NCI-H1417 (cell line): ENCODE measurements at places on chromosomes 13 and 19.

GRCh38 chr19:22623841-22624221 lies 10.3 kb upstream of the ZNF492 start:
- no peak for DNase-seq

- DNase-seq = no peak
Observed at GRCh38 chr19:3387645-3388589, 21.5 kb downstream of the NFIC start.

- no peak for DNase-seq
Observed at GRCh38 chr19:23406721-23407120, 11.4 kb upstream of the ZNF91 start.

GRCh38 chr13:100394005-100394695 lies 194.4 kb downstream of the GGACT start:
- DNase-seq = no peak

GRCh38 chr19:23437901-23438300 lies 42.6 kb upstream of the ZNF91 start:
- no peak for DNase-seq

DNA sequence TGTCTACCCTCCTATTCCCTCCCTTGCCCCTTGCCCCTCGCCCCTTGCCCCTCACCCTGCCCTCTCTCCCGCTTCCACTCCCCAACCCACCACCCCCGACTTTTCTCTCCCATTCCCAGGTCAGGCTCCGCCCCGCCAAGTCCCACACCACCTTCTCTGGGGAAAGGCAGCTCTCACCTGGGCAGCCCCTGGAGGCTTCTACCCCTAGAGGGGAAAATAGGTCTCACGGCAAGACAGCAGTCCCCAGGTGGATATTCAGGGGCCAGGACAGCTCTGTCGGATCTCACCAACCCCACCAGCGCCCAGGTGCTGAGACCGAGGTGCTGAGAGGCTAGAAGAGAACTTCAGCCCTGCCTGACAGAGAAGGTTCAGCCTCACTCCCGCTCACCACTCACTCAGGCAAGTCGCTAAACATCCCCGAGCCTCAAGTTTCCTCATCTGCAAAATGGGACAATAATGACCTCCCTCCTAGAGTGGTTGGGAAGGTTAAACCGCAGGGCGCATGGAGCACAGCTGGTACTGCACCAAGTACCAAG lies 1.4 kb upstream of the ERFL start:
- no peak for DNase-seq

GRCh38 chr13:20049558-20050473 lies 91.3 kb downstream of the ZMYM2 start:
- DNase-seq = no peak

DNA sequence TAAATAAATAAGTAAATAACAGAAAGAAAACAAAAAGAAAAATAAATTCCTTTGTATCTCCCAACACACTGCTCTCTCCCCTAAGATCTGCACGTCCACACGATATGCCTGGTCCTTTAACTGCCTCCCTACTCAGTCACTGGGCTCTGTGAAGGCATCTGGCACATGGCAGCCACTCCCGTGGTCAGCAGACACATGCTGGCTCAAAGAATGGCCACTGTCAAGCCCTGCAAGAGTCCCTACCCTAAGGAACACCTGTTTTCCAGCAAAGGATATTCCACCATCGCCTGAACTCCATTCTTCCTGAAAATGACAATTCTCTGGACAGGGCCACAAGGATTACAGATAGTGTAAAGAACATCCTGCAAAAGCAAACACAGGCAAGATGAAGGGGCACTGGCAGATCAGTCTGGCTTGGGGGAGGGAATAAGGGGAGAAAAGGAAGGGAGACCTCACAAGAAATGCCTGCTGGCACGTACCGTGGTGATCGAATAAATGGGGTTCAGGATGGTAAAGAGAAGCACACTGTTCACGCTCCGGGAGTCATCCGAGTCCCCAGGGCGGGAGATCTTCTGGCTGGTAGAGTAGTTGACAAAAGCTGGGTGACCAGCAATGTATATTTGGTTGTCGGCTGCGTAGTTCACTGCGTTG lies 4.3 kb downstream of the HNRNPL start:
- DNase-seq = no peak

GRCh38 chr13:87893186-87893585 lies 222.0 kb downstream of the SLITRK5 start:
- DNase-seq = no peak
